Activated CD4-positive, alpha-beta memory T cell treated with anti-CD3 and anti-CD28 coated beads for 36 hours (primary cell): ENCODE measurements at places on chromosomes 4 and X. TPM values are rescaled to one million over a fixed set of nuclear protein-coding genes. Genes with fewer than 3 reads are reported as not detected.

DNA sequence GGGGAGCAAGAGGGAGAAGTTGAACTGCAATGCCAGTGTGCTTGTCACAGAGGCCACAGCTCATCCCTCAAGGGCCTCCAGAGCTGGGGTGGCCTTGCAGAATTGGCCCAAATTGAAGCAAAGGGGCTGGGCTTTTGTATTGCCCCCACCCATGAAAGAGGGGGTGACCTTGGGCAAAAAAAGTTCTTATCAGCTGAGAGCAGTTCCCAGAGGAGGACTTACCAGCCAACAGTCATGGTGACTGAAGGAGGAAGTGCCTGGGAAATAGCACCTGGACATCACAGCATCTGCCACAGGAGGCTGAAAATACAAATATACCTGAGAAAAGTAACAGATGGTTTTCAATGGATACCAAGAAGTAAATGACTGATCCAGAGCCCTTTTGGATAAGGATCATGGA is 262.4 kb downstream of the MID1IP1 start:
- DNase-seq: no peak

ZNF827 gene
- 17.3 TPM for total RNA-seq

DNA sequence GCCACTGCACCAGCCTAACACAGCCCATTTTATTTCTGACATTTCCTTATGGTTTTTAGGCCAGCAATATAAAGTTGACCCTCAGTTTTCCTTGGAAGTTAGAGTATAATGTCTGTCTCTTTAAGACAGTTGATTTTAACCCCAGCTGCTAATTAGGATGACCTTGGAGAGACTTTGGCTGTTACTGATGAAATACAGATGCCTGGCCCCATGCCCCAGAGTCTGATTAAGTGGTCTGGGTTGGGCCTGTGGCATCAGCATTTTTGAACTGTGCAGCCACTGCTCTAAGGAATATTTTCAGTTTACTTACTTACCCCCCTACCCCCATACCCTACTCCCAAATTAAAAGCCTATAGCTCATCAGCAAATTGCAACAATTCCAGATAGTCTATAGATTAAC is 85.8 kb downstream of the DCLK2 start:
- DNase-seq: no peak

DNA sequence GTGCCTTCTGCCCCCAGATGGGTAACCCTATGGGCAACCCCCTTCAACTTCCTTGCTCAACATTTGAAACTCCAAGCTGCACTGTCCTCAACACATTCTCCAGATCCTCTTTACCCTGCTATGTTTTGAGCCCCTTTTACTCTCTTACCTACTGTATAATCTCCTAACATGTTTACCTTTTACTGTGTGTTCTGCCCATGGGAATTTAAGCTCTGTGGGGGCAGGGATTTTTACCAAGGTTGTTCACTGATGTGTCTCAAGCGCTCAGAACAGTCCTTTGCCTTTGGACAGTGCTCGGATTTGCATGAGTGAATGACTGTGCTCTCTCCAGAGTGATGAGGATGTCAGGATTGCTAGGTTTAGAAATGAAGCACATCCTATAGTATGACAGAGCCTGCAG is 53.2 kb downstream of the SORBS2 start:
- no peak for DNase-seq

GRCh38 chr4:113943863-113944262 is 35.6 kb downstream of the ARSJ start:
- DNase-seq: no peak

DRP2 gene
- total RNA-seq: 0.69 TPM

DNA sequence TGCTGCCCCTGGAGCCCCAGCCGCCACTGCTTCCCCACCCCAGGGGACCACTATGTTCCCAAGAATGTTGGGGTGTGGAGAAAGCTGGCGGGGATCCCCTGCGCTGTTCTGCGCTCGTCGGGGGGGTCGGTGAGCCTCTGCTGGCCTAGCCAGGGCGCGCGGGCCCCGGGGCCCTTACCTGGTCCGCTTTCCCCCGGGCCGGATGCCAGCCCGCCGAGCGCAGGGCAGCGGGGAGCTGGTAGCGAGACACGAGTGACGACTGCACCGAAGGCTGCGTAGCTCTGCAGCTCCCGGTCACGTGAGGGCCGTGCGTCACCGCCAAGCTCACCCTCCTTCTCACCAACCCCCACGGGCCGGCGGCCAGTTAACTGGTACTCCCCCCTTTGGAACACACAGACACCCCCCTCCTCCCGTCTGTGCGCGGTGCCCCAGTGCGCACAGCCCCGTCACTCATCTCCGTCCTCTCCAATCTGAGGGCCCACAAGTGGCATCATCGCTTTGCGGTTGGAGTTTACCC is at the start of gene BEX1:
Gene BEX1 (minus strand): TSS at position 254 of the 517 bp plus-strand sequence. CDS start 897 bp downstream, outside the sequence.
- DNase-seq: peak; percentile 31

PGAM4 gene
- total RNA-seq: 1.9 TPM

DNA sequence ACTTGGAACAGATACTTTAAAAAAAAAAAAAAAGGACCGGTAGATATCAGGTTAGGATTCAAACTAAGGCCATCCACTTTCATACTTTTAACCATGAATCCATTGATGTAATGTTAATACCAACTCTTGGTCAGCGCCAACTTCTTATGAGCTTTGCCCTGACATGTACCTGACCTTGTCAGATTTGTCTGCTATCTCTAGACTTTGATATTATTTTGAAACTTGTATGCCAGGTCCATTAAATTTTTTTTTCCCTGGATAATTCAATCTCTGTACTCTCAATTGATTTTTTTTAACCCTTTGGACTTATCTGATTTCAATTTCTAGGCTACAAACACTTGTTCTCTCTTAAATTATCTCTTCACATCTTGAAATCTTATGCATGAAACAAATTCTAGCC is 27.2 kb upstream of the UGT2B7 start:
- DNase-seq: no peak

PTPN13 gene
- total RNA-seq: 2.7 TPM

GRCh38 chr4:158253350-158253980 is 43.2 kb downstream of the TMEM144 start:
- DNase-seq: peak; percentile 49

DNA sequence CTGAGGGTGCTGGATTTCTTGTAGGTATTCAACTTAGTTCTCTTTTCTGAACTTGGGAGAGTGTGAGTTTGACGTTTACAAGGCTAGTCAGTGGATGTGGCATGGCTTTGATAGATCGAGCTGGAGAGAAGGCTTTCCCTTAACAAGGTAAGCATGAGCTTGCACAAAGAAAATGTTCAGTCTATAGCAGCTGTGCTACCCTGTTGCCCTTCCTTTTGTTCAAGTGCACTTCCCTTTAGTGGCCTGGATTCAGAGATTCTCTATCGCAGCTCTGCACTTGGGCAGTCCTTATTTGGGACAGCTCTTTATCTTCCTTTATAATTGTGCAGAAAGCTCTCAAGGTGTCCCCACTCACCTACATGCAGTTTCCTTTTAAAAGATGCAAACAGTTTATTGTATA is 198.0 kb downstream of the ARHGAP24 start:
- DNase-seq: no peak

DNA sequence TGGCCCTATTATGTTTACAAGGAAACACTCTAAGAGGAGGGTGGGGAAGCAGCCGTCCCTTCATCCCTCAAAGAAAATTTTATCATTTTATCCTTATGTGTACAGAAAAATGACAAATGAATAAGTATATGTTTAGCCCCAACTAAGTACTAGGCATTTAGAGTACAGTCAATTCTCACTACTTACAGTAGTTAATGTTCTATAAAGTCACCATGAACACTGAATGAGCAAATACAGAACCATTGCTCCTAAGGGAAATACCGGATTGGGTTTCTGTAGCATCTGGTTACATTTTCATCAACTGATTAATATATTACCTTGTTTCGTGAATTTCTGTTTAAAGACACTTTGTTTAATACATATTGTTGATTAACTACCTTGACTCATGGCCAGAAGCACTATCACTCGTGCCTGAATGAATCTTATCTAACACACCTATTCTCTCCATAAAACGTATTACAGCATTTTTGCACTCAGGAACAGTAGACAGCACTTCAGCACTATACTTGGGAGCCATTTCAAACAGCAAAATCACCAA is 109.3 kb downstream of the ASB9 start:
- DNase-seq: no peak

DNA sequence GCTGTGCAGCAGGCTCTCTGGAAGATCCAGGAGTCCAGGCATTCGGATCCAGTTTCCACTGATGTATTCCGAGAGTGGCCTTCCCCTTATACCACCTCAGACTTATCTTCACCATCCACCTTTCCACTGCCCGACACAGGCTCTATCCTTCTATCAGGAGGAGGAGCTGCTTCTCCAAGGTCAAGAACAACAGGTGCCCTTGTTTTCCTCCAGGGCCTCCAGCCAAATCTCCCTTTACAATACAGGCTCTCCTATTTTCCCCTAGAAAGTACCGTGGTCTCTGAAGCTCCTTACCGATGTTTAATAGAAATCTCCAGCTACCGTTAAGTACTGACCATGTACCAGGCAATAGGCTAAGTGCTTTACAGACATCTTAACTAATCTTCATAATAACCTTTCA is 61.3 kb downstream of the AFAP1 start:
- no peak for DNase-seq

DNA sequence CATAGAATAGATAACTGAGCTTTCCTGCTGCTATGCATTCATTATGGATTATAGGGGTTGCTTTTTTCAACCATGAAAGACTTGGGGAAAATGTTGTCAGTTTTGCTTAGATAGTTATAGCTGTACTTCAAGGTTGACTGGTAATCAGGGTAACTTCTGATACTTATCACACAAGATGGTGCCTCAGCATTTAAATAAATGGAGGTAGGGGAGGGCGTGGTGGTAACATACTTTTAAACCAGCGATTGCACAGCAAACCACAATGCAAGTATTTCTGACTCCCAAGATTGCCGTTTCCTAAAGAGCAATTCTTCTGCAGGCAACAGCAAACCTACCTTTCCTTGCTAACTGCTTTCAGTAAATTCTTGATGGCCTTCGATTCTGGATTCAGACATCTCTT is 1.3 kb downstream of the CXCL10 start:
- DNase-seq: no peak

DNA sequence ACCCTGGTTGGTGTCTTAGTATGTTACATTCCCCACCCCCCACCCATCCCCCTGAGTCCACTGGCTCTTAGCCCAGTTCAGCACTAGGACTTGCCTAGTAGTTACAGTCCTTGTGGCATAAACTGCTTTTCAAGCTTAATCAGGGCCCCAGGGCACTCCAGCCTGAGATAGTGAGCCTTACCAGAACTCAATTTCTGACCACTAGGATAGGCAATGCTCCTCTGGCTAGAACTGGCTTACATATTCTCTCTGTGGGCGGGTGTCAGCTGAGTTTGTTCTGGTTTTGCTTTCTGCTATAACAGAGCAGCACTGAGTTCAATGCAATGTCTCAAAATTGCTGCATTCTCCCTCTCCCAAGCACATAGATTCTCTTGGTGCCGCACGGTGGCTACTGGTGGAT is 391.4 kb upstream of the DIPK2B start:
- no peak for DNase-seq

NR0B1 gene
- not detected for total RNA-seq

SCRG1 gene
- not detected for total RNA-seq

GRCh38 chr4:174111422-174111821 is 172.0 kb downstream of the FBXO8 start:
- DNase-seq: no peak
